HCT116 (cell line): ENCODE measurements at places on chromosomes 5 and 9. TPM values are rescaled to one million over a fixed set of nuclear protein-coding genes. Genes with fewer than 3 reads are reported as not detected.
A peak's percentile ranks its signal among the peaks of the same experiment; 100 is the strongest.

DNA sequence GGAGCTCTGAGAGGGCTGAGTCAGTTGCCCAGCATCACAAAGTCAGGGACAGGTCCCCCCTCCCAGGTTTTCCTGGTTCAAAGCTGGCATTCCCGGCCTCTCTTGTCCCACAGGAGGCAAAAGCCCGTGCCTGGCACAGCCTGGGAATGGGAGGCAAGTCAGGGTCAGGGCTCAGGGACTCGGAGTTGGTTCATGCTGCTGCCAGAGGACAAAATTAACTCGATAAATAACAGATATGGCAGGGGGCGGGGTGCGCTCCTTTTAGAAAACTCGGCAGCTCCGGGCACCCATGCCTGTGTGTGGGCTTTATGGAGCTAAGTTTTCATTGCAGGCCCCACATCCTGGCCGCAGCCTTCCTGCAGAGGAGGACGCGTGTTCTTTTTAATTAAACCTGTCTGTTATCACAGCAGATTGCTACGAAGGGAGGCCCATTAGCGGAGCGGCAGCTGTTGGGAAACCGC is 62.8 kb upstream of the LMX1B start:
- DNase-seq: no peak

DNA sequence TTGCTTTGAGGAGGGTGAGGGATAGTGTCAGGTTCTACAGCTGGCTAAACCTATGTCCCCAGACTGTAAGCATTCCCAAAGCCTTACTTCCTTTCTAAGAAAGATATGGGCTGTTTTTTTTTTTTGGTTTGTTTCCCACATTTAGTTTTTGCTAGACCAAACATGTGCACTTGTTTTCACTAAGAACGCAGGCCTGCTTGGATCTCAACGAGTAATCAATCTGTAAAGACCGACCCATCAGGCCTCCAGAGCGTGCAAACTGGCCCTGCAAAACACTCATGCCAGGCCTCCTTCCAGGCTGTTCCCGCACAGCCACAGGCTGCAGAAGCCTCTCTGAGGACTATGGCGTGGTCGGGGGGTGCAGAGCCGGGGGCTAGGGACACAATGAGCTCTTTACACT is 304.8 kb upstream of the PANK3 start:
- DNase-seq: no peak

DNA sequence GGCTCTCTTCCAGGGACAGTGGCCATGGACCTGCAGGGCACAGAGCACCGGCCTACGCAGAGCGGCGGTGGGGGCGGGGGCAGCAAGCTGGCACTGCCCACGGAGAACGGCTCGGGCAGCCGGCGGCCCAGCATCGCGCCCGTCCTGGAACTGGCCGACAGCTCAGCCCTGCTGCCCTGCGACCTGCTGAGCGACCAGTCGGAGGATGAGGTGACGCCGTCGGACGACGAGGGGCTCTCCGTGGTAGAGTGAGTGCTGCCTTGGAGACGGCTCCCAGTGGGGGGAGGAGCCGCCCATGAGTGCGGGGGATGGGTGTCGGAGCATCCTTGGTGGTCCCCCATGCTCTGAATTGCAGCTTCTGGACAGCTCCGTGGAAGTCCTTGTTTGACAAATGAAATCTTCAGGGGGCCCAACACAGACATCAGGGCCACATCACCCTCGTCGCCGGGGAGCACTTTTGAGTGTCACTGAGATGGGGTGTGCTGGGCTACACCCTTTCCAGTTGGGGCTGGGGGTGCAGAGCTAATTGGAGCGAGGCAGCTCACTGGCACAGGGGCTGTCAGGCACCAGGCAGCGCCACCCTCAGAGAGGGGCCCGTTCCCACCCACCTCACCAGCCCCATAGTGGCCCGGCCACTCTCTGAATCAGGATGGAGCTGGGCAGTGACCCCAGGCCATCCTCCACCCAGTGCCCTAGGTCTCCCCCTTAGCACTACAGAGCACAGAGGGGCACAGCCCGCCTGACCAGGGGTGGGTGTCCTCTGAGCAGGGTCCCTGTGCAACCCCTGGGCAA is 70.9 kb downstream of the KCNT1 start:
- no peak for DNase-seq

GRCh38 chr5:170722316-170722715 is 61.2 kb upstream of the GABRP start:
- DNase-seq: no peak

DNA sequence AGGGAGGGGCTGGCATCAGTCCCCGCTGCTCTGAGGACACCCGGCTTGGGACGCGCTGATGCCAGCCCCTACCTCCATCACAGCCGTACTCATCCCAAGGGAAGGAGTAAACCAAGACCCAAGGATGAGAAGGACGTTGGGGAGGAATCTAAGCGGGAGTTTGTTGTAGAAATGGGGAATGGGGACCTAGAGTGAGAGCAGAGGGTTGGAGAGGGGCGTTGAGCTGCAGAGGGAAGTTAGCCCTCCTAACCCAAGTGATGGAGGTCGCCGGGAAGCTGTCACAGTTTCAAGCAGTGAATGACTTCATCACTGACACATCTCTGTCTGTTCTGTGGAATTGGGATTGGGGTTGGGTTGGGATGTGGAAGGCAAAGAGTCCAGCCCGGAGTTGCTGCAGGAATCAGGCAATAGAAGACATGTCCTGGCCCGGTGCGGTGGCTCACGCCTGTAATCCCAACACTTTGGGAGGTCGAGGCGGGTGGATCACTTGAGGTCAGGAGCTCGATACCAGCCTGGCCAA is 759 bp upstream of the SUSD1 start:
- DNase-seq: no peak

- DNase-seq: peak; percentile 91
Measured at GRCh38 chr5:174503461-174504265, 220.7 kb upstream of the MSX2 start.

ARRDC3 gene
- 41.5 TPM for total RNA-seq

GRCh38 chr5:36161361-36161760 is 9.4 kb downstream of the SKP2 start:
- DNase-seq: no peak

DNA sequence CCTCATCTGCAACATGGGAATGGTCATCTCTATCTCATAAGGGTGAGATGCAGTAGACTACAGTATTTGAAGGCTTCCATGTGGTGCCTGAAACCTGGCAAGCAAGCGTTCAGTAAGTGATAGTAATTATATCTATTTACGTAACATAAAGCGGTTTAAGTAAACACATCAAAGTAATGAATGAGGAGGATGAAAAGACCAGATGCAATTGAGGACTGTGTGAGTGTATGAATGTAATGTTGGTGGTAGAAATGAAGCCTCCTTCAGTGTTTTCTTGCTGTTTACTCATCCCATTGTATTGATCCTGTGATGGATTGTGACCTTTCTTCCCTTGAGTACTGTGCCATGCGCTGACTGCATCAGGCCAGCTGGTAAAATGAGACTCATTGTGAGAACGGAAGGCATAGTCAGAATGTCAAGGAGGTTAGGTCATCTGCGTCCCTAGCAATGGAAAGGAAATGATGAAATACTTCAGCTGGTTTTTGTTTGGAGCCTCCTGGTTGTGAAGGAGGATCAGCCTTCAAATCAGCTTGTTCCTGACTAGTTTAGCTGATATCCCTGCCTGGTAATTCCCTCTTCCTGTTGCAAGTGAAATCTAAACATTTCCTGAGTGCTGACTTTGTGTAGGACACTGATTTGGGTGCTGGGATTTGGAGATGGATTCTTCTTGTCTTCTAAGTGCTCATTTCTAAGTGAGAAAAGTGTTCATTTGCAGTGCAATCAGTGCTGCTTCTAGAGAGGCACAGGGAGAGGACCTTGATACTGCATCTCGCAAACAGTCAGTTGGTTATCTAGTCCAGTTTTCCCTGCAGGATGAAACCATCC is 35.6 kb downstream of the TNFSF8 start:
- DNase-seq: no peak

GRCh38 chr5:102628441-102629175 is 126.5 kb upstream of the PAM start:
- peak; percentile 40 for DNase-seq

DNA sequence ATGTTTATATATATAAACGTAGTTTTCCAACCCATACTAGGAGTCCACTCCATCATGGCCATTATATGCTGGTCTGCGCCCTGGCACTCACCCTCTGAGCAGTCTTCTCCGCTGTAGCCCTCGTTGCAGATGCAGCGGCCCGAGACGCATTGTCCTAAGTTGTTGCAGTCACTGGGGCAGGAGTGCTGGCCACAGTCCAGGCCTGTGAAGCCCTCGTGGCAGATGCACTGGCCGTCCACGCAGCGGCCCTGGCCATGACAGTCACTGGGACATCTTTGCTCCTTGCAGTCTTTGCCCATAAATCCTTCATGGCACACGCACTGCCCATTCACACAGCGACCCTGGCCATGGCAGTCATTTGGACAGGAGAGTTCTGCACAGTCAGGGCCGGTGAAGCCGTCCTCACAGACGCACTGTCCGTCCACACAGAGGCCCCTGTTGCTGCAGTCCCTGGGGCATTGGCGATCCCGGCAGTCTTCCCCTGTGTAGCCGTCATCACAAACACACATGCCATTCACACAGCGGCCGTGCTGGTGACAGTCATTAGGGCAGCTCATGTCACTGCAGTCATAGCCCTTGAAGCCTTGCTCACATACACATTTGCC is 32.1 kb downstream of the TNC start:
- DNase-seq: no peak

DNA sequence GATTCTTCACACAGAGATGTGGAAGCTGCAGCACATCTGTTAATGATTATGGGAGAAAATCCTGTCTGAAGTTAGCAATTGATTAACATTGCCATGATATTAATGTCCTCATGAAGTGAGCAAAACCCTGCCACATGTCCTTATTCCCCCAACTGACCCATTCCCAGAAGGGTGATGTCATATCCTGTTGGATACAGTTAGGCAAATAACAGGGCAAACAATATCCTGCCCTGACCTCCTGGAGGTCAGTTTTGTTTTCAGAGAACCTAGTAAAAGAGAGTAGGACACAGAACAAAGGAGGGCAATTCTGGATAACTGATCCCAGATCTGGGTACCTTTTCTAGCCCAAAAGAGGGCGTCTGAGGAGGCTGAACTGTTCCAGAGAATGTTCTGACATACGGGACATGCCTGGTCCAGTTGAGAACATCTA is 11.0 kb downstream of the ABLIM3 start:
- DNase-seq: no peak

DNA sequence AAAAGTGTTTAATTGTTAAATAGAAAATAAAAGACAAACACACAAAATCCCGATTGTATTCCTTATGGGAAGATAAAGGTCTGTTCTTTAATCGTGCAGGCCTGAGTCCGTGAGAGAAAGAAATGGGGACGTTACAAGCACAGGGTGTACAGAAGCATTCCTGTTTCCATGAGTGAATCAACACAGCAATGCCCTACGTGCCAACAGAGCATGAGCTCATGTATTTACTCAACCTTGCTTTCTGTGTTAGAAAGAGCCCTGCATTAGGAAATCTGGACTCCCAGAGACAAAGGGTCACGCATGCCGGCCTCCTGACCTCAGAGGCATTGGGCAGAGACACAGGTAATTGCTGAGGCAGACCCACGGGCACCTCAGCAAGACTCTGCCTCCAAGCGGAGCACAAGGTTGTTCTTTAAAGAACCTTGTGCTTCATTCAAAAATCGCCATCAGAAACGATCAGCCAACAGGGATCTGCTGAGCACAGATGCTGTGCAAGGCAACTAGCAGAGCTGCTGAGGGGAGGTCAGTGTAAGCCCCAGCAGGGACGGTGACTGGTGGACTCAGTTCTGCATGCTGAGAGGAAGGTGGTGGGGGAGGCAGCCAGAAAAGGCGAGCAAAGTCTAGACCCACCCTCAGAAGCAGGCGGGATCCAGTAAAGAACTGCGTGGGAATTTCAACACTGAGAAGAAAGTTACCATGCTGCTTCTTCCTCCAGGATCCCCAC is 101.0 kb downstream of the TLE1 start:
- DNase-seq: no peak

DNA sequence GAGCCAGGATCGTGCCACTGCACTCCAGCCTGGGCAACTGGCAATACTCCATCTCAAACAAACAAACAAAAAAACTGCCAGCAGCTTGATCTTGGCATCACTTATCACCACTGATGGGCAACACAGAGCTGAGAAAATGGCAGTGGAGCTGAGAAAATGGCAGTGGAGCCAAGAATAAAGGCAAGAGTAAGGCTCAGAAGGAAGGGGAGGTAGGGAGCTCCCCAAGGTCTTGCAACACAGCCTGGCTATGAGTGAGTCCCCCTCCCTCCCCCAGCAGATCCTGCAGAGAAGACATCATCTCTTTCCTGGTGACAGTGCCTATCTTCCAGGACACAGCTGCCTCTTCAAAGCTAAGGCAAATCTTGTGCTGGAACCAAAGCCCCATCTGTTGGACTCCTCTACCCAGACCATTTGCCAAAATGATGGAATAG is 70.3 kb downstream of the UGCG start:
- DNase-seq: no peak

LRRTM2 gene
- total RNA-seq: not detected

PRR7 gene
- total RNA-seq: 39.9 TPM

DNA sequence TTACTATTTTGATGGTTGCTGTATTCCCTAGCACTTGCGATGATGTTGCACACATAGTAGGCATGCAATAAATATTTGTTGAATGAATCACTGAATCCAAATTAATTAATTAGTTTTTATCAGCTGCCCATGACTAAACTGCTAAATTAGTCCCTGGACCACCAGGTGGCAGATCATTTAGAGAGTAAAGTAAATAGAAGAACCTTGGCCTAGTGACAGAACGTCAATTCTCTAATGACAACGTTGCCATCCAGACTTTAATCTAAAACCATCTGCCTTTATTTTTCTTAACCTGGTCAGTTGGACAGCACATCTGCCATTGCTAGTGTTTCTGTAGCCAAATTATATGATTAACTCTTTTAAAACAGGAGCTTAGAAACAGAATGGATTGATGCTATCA is 457.5 kb downstream of the KIF4B start:
- DNase-seq: no peak

MAST4 gene
- 1.1 TPM for total RNA-seq

PCDH12 gene
- 0.02 TPM for total RNA-seq

GRCh38 chr5:56175021-56175420 is 58.1 kb downstream of the ANKRD55 start:
- no peak for DNase-seq

FRRS1L gene
- total RNA-seq: not detected

- no peak for DNase-seq
Measured at GRCh38 chr5:10289991-10290390, 17.7 kb downstream of the CMBL start.

DNA sequence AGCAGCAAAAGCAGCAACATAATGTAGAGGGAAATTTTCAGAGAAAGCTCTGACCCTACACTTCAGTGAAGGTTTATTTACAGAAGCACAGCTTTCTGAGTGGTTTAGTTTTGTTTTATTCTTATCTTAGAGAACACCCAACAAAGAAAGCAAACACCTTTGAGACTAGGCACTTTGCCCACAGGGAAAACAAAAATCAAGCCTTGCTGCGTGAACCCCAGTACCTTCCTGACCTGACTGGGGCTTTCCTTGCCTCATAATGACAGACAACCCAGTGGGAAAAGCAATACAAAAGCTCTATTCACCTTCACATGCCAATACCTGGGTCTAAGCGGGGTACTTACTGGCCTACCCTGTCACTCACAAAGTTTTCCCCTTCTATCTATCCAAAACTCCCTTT is 189.8 kb downstream of the HINT1 start:
- no peak for DNase-seq

HAND1 gene
- not detected for total RNA-seq

- DNase-seq: no peak
Measured at GRCh38 chr9:95506678-95507463, 9.9 kb downstream of the PTCH1 start.
